ENCODE measurements at places on chromosomes 7 and 10. TPM values are rescaled to one million over a fixed set of nuclear protein-coding genes. Genes with fewer than 3 reads are reported as not detected.

- DNase-seq = no peak
These were observed 89.0 kb upstream of the PIK3CG start for GRCh38 chr7:106775975-106776607.

DNA sequence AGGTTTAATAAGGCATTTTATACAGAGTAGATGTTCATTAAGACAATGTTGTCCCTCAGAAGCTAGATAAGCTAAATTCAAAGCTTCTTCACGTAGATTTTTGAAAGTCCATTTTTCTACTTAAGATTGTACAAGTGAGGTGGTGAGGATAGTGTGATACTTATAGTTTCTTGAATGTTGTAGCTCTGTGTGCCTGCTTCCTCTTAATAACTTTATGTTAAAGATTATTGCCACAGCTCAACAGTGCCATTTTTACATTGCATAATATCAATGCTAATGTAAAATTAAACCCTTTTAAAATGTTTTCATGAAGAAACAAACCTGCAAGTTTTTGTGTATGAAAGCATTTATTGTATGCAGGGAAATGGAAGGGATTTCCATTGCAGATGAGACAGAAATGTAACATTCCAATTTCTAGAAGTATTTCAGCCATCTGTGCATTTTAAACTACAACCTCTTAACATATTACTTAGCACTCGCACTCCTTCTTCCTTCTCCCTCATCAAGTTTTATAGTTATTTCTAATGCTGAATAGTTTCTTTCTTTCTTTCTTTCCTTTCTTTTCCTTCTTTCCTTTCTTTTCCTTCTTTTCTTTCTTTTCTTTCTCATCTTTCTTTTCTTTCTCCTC lies 212.0 kb downstream of the TWIST1 start:
- DNase-seq = no peak

DNA sequence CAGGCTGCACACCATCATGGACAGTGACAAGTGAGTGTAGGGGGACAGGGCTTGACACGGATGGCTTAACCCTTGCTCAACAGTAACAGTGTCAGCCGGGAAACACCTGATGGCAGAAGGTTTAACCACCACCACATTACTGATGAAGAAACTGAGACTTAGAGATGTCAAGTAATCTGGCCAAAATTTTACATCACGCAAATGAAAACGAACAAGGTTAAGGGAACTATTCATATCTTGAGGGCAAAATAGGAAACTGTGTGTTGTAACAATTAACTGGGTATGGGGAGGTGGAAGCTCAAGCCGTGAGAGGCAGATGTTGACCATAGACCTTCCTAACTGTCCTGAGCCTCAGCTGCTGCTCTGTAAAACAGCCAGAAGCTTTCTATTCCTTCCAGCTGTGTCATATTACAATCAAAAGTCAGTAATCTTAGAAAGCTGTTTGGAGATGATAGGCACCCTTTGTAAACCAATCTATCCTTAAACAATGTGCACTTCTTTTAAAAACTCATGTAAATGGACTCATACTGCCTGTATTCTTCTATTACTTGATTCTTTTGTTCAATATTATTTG lies 68.4 kb downstream of the ABCC2 start:
- no peak for DNase-seq

GRCh38 chr10:759898-760477 lies 70.5 kb upstream of the DIP2C start:
- no peak for DNase-seq

DNA sequence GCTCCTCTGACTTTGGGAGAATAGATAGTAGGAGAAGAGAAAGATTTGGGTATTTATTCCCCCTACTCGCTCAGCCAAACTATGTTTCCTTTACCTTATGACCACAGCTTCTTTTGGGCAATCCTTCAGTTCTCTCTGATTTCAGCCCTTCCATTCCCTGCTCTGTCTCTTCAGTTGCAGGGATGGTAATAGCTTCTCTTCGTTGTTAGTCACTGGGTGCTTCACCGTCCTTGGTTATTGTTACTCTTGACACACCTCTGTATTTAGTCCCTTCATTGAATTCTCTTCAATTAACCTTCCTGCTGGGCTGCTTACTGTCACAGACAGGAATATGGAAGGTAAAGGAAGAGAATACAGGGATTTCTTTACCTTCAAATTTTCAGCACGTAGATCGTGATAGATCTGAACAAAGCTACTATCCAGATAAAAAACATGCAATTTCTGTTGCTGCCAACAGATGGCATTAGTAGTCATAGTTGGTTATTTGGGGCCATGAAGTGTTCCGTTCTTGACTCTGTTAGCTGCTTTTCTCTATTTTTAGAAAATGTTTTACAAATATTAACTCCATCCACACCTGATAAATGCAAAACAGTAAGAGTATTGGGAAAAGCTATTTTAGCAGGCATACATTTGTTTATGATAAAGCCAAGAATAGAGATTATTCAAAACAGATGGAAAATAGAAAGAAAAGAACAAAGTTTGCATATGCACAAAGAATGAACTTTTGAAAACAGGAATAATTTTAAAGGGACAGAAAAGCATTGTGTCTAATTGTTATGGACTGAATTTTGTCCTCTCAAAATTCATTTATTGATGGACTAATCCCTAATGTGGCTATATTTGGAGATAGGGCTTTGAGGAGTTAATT lies 14.0 kb upstream of the PTTG1IP2 start:
- peak; percentile 28 for DNase-seq

- DNase-seq = no peak
These were observed 87.2 kb downstream of the ABCC2 start for GRCh38 chr10:99869581-99870122.

- no peak for DNase-seq
These were observed 122.5 kb upstream of the PITRM1 start for GRCh38 chr10:3294919-3295581.

GRCh38 chr10:22491931-22492615 lies 146.8 kb downstream of the SPAG6 start:
- no peak for DNase-seq

DNA sequence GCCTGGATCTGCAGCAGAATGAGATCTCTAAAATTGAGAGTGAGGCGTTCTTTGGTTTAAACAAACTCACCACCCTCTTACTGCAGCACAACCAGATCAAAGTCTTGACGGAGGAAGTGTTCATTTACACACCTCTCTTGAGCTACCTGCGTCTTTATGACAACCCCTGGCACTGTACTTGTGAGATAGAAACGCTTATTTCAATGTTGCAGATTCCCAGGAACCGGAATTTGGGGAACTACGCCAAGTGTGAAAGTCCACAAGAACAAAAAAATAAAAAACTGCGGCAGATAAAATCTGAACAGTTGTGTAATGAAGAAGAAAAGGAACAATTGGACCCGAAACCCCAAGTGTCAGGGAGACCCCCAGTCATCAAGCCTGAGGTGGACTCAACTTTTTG lies 21.4 kb downstream of the LRRC17 start:
- DNase-seq = no peak

DNA sequence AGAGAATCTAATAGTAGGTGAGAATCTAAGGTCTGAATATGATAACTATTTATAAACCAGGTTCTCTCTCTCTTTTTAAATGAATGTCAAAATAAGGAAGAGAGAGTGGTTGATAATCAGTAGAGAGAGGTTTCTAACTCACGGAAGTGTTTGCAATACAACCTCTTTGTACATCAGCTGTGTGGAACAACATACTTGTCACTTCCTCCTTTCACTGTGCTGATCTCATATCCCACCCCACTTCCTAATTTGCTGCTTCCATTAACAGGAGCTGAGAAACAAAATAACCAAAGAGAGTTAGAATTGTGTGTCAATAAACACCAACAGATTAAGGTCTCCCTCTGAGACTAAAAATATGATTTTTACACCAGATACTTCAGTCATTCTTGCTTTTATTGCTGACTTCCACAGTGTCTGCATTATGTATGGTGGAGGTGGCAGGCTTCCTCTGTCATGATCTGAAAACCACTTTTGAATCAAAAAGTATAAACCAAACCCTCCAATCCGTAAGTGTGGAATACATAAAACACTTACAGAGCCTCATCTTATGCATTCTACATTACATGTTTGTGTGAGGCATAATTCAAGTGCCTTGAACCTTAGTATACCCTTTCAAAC lies 25.0 kb downstream of the CACUL1 start:
- no peak for DNase-seq

DNA sequence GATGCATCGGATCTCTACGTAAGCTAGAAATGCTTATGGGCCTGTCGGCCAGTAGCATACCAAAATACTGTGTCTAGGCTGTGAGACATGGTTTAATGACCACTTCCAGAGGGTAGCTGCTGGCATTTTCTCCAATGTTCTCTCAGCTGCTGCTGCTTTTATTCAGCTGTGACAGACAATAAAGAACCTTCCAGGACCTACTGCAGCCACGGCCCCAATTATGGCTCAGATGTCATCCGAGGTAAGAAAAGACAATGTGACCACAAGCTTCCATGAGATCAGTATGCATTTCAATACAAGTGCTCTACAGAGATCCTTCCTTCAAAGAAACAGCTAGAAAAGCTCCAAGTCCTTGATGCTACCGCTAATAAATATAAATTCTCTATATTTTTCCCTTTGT lies 256.2 kb downstream of the SDHAF3 start:
- DNase-seq = no peak

DNA sequence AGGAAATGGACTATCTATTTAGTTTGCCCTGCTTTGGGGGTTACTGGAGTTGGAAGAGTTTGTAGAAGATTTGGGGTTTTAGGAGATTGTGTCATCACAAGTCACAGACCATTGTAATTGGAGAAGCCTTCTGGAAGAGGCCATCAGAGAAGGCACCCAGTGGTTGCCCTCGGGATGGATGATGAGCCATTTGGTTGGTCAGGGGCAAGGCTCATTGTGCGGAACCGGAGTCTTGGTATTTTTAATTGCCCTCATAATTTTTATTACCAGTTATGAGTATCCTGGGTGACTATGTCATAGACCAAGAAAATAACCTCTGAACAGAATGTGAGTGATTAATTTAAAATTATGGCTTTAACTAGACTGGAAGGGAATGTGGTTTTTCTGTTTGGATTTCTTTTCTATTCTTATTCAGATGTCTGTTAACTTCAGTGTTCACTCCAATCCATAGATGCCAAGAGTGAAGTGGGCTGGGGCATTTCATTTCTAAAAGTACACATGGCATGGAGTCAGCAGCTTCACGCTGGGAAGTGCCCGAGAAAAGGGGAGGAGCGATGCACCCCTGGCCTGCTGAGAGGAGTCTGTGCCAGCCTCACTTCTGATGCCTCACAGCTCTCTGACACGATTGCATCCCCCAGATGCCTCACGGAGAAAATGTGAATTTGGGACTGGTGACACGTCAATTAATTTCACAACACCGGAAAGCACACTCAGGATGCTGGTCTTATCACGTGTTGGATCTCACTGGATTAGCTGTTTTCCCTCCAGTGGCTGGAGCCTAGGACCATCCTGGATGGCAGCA lies 225.6 kb upstream of the IGFBP3 start:
- no peak for DNase-seq

DNA sequence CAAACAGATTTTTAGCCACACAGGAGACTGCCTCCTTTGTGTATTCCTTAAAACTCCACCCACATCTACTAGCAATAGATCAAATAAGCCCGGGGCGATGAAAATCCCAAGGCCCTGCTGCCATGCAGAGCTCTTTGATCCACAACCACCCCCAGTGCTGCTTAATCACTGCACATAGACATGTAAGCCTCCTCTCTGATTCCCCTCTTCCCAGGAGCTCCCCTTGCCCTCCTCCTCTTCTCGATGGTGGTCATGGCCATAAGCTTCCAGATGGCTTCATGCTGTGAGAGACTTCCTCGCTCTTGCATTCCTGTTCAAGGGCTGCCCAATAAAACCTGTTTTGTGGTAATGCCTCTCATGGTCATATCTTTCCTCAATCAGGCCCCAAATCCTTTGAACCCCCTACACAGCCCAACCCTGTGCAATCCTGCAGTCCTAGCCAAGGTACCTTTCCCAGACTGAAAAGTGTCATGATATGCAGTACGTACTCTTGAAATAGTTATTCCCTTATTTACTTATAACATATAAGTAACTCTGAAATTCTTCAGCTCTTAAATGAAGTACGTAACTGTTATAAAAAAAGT lies 158.5 kb downstream of the CACNA2D1 start:
- no peak for DNase-seq

DNA sequence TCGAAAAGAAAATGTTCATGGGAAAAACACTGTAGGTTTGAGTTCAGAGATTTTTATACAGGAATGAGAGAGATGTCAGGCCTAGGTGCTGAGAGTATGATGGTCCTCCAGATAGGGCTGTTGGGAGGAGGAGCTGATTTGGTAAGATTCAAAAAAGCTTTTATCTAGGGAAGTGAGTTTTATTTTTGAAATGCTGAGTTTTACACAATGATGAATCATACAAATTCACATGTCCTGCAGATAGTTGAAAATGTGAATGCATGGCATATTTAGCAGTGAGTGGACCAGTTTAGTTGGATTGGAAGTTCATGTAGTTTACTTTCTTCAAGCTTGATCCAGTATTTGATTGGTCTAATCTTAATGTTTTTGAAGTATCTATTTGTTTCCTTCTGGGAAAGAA lies 154.8 kb downstream of the LRRC4 start:
- DNase-seq = no peak

DNA sequence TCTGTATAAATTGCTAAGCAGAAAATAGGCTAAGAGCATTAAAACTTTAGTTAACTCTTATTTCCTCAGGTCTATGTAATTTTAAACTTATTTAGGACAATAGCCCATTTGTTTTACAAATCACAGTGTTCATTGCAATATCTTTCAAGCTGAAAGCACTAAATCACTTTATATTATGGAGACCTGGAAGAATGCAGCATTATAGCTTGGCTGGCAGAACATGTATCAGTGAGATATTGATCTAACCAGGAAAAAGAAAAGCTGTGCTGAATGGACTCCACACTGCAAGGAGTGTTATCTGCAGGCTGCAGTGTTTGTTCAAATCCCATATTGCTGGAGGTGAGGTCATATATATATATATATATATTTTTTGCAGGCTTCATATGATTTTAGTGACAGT lies 517.5 kb downstream of the NRG3 start:
- no peak for DNase-seq

GRCh38 chr7:69577221-69577620 lies 21.1 kb upstream of the AUTS2 start:
- no peak for DNase-seq

- no peak for DNase-seq
These were observed 24.6 kb upstream of the MRPS33 start for GRCh38 chr7:141039376-141039775.

Gene HGF
- 5.0 TPM for polyA plus RNA-seq

Gene TMEM196
- not detected for polyA plus RNA-seq

Gene SOSTDC1
- polyA plus RNA-seq = 10.2 TPM

Gene ERVW-1
- polyA plus RNA-seq = 1.4 TPM

Gene ANKRD22
- 0.11 TPM for polyA plus RNA-seq

Gene CLEC2L
- 2.5 TPM for polyA plus RNA-seq

Gene COMMD3
- polyA plus RNA-seq = 59.1 TPM

Gene NRG3
- polyA plus RNA-seq = 0.06 TPM

Gene EPC1
- 41.7 TPM for polyA plus RNA-seq

Gene MKX
- 2.3 TPM for polyA plus RNA-seq

Gene ARL5B
- 21.0 TPM for polyA plus RNA-seq

Data from forelimb muscle (tissue), 1 donor.